ENCODE measurements at places on chromosomes 4 and X. TPM values are rescaled to one million over a fixed set of nuclear protein-coding genes. Genes with fewer than 3 reads are reported as not detected.

ELK1 gene
- 33.0 TPM for total RNA-seq

DRD5 gene
- total RNA-seq: not detected

RNF128 gene
- not detected for total RNA-seq

PFKFB1 gene
- total RNA-seq: 0.42 TPM

ZAR1 gene
- total RNA-seq: not detected

GAGE2A gene
- not detected for total RNA-seq

MYOZ2 gene
- not detected for total RNA-seq

C1QTNF7 gene
- not detected for total RNA-seq

CSAG2 gene
- total RNA-seq: not detected

STBD1 gene
- total RNA-seq: 0.15 TPM

IL2RG gene
- total RNA-seq: 347 TPM

EVC2 gene
- 3.6 TPM for total RNA-seq

P2RY8 gene
- 131 TPM for total RNA-seq

Measured in T-helper 17 cell (primary cell).